ENCODE measurements at places on chromosomes 16 and 17. TPM values are rescaled to one million over a fixed set of nuclear protein-coding genes. Genes with fewer than 3 reads are reported as not detected.

DNA sequence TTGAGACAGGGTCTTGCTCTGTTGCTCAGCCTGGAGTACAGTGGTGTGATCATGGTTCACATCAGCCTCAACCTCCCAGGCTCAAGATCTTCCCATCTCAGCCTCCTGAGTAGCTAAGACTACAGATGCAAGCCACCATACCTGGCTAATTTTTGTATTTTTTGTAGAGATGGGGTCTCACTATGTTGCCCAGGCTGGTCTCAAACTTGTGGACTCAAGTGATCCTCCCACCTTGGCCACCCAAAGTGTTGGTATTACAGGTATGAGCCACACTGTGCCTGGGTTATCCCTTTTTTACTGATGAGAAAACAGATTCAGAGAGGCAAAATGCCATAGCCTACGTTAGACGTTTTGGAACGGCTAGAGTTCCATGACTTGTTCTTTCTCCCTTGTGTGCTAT, 30.1 kb downstream of the SNX29 start:
- no peaks in the 10 kb centered on the region for H3K4me1 ChIP-seq
- H3K36me3 ChIP-seq: no peaks in the 10 kb centered on the region
- no peak overlapping the region for H3K27ac ChIP-seq
- no peak for DNase-seq

RASL10B gene
- total RNA-seq: 2.4 TPM

SPATA22 gene
- 0.31 TPM for total RNA-seq

- no peaks in the 10 kb centered on the region for H3K4me1 ChIP-seq
- H3K4me3 ChIP-seq: no peak overlapping the region
- no peaks in the 10 kb centered on the region for H3K27me3 ChIP-seq
- DNase-seq: no peak
These were observed 10.8 kb downstream of the TP53 start for GRCh38 chr17:7676533-7676932.

GRCh38 chr16:80319181-80319580, 221.6 kb upstream of the DYNLRB2 start:
- no peaks in the 10 kb centered on the region for H3K36me3 ChIP-seq
- H3K4me1 ChIP-seq: no peaks in the 10 kb centered on the region
- DNase-seq: no peak
- no peak overlapping the region for H3K27ac ChIP-seq

DNA sequence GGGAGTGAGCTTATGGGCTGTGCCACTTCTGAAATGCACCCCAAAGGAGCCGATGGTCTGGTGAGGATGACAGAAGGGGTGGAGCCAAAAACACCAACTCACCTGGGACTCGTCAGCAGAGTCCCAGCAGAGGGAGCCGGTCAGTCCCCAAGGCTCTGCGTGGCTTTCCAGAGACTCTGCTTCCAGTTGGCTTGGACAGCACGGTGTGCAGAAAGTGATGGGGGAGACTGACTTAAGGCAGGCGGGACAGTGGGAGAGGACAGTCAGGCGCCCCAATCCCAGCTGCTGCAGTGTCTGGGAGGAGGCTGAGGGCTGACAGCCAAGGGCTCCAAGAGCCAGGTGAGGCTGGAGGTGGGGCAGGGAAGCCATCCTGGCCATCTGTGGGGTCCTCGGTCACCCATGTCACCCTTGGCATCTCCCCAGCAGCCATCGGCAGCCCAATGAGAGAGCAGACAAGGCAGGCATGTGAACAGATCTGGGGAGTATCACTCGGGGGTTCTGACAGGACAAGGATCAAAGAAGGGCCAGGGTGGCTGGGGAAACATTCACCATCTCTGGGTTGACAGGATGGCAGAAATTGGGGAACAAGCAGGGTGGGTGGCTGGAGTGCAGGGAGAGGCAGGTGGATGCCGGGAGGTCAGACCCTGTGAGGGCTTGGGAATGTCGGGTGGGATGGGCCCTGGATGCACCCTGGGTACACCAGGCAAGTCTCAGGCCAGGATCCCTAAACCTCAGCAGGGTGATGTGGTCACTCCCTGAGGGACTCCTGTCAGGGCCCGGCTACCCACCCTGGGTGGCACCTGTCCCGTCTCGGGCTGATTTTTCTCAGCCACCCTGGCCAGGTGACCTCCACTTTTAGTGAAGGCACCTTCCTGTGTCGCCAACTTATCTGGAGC, 8.9 kb upstream of the KRTAP17-1 start:
- no peak overlapping the region for H3K4me3 ChIP-seq
- no peaks in the 10 kb centered on the region for H3K36me3 ChIP-seq
- no peaks in the 10 kb centered on the region for H3K4me1 ChIP-seq
- DNase-seq: no peak
- no peaks in the 10 kb centered on the region for H3K27me3 ChIP-seq

DNA sequence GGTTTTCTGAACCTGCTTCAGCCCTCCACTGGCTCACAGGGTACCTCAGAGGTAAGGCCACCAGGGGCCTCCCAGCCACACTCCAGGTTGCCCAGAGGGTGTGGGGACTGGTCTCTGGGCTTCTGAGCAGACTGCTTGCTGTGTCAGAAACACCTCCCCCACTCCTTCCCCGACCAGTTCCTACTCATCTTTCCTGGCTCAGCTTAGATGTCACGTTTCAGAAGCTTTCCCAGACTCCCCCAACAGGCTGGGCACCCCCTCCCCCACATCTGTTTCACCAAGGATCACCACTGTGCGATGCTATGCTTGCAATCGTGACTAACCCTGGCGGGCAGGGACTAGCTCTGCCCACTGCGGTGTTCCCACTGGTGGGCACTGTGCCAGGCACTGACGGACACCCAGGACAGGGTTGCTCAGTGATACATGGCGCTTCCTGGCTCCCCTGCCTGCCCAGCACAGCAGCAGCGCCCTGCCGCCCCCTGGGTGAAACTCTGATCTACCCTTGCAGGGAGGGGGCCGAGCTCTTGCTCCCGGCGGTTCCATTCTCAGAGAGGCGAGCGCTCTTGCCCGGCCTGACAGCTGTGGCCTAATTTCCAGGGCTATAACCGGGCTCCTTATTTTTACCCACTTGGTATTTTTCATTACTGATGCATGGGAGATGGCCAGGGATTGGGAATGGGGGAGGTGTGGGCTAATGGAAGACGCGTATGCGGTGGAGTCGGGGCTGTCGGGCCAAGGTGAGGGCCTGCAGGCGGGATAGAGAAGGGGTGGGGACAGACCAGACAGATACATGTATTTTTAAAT, 29.4 kb upstream of the MTSS2 start:
- H3K36me3 ChIP-seq: no peaks in the 10 kb centered on the region
- peak overlapping the region; percentile 97 for H3K27ac ChIP-seq
- peaks cover 7% of the 10 kb centered on the region for H3K4me1 ChIP-seq
- peak; percentile 93 for DNase-seq
- no peak overlapping the region for H3K4me3 ChIP-seq

- H3K4me3 ChIP-seq: no peak overlapping the region
- no peak for DNase-seq
- H3K36me3 ChIP-seq: no peaks in the 10 kb centered on the region
These were observed 17.8 kb upstream of the KSR1 start for GRCh38 chr17:27438348-27438998.

- no peak overlapping the region for H3K4me3 ChIP-seq
- no peaks in the 10 kb centered on the region for H3K36me3 ChIP-seq
- no peak for DNase-seq
- H3K4me1 ChIP-seq: peaks cover 34% of the 10 kb centered on the region
- no peak overlapping the region for H3K27ac ChIP-seq
- H3K27me3 ChIP-seq: no peaks in the 10 kb centered on the region
These were observed 32.9 kb downstream of the KSR1 start for GRCh38 chr17:27489045-27489715.

DNA sequence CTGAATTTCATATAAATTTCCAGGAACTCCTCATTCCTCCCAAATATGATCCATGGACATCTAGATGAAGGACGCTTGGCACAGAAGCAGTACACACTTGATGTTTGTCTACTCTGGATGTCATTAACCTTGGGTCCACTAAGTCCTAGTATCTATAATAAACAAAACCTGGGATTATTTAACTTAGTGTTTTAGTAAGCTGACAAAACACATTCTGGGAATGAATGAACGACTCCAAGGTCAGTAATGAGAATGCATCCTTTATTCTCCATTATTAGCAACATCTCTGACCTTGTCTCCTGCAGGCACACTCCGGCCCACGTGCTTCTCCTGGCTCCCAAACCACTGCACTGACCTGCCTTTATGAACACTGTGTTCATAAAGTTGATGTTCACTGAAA, 24.1 kb upstream of the CDYL2 start:
- H3K27me3 ChIP-seq: no peaks in the 10 kb centered on the region
- no peak overlapping the region for H3K4me3 ChIP-seq
- H3K36me3 ChIP-seq: no peaks in the 10 kb centered on the region
- H3K27ac ChIP-seq: no peak overlapping the region

DNA sequence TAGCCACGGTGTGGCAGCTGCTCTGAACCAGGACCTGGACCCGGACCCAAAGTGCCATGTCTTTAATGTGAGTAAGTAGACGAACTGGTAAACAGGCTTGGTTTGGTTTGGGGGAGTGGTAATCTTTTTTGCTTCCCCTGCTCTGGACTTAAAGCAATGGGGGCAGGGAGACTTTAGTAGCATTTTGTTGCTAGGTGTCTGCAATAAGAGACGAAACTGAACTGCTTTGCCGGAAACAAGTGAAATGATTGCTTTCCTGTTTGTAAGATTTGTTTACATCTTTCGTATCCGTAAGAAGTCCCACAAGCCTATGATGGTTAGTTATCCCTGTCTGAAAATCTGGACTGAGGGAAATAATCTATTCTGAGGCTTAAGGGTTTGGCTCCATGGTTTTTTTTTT, 21.5 kb downstream of the PRCD start:
- no peaks in the 10 kb centered on the region for H3K4me1 ChIP-seq
- H3K27ac ChIP-seq: peak overlapping the region; percentile 17
- DNase-seq: no peak
- no peaks in the 10 kb centered on the region for H3K27me3 ChIP-seq
- H3K4me3 ChIP-seq: no peak overlapping the region
- H3K36me3 ChIP-seq: peaks cover 33% of the 10 kb centered on the region

DNA sequence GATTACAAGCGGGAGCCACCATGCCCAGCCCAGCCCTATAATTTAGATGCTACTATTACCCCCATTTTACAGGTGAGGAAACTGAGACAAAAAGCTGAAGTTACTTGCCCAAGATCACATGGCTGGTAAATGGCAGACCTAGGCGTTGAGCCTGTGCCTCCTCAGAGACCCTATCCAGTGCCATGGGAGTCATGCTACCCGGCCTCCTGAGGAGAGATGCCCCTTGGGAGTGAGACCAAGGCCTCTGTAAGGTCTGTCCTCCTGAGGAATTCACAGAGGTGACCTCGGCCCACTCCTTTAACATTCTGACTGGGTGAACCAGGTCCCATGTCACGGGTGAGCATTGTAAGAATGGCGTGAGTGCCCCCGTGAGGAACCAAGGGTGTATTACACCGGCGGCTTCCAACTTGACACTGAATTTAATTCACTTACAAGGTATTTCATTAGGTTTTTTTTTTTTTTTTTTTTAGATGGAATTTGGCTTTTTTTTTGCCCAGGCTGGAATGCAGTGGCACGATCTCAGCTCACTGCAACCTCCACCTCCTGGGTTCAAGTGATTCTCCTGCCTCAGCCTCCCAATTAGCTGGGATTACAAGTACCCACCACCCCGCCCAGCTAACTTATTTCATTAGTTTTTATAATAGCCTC, 95.7 kb downstream of the ABCC6 start:
- peak; percentile 82 for DNase-seq
- H3K36me3 ChIP-seq: peaks cover 12% of the 10 kb centered on the region
- no peaks in the 10 kb centered on the region for H3K4me1 ChIP-seq
- no peak overlapping the region for H3K27ac ChIP-seq
- H3K4me3 ChIP-seq: no peak overlapping the region

SLC38A8 gene
- not detected for total RNA-seq

- DNase-seq: no peak
- no peaks in the 10 kb centered on the region for H3K4me1 ChIP-seq
- peaks cover 2% of the 10 kb centered on the region for H3K36me3 ChIP-seq
These were observed 60.7 kb downstream of the MED13 start for GRCh38 chr17:62004388-62004787.

- H3K36me3 ChIP-seq: peaks cover 6% of the 10 kb centered on the region
- no peaks in the 10 kb centered on the region for H3K27me3 ChIP-seq
- DNase-seq: no peak
- H3K4me1 ChIP-seq: peaks cover 8% of the 10 kb centered on the region
These were observed 22.5 kb upstream of the RASL10B start for GRCh38 chr17:35708951-35709350.

DNA sequence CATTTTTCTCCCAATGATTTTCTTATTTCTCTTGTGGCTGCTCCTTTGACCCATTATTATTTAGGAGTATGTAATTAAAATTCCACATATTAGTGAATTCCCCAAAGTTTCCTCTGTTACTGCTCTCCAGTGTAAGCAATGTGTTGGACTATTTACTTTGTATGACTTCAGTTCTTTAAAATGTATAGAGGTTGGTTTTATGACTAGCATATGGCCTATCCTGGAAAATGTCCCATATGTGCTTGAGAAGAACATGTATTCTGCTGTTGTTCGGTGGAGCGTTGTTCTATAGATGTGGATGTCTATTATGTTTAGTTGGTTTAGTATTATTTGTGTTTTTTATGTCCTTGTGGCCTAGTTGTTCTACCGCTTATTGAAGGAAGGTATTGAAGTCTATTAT, 6.0 kb upstream of the NT5M start:
- H3K4me3 ChIP-seq: no peak overlapping the region
- H3K4me1 ChIP-seq: no peaks in the 10 kb centered on the region
- no peak overlapping the region for H3K27ac ChIP-seq
- H3K36me3 ChIP-seq: no peaks in the 10 kb centered on the region
- no peak for DNase-seq
- H3K27me3 ChIP-seq: no peaks in the 10 kb centered on the region

- no peaks in the 10 kb centered on the region for H3K4me1 ChIP-seq
- DNase-seq: no peak
- no peaks in the 10 kb centered on the region for H3K27me3 ChIP-seq
These were observed 31.2 kb downstream of the SREBF1 start for GRCh38 chr17:17805575-17805974.

FSCN2 gene
- total RNA-seq: 3.8 TPM

PMFBP1 gene
- total RNA-seq: 0.69 TPM

DNA sequence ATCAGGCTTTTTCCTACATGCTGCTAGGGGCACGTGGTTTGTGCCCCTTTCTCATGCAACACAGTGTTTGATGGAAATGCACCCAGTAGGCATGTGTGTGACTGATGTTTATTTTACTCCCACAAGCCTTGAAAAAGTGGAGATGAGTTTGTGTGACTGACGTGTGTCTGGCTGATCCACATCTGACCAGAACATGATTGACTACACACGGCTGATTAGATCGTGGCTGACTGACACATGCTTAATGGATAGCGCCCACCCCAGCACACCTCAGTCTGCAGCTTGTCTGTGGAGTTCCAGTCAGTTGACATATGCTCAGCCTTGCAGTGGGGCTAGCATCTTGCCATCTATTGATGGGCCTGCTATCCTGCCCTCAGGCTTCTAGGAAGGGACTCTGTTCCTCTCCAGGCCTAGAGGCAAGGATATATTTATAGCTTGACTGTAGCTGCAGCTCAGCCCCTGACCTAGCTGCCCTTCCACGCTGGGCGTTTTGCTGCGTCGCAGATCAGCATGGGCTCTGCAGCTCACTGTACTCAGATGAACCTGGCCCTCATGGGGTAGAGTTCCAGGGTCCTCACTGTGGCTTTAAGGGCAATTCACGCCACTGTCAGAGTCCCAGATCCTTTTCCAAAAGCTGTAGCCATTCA, 112.3 kb downstream of the HS3ST2 start:
- no peaks in the 10 kb centered on the region for H3K27me3 ChIP-seq
- H3K27ac ChIP-seq: no peak overlapping the region
- peak; percentile 37 for DNase-seq
- H3K4me3 ChIP-seq: no peak overlapping the region
- no peaks in the 10 kb centered on the region for H3K4me1 ChIP-seq

All from kidney (tissue), 22 donors.